ENCODE measurements at places on chromosomes 5 and 9. TPM values are rescaled to one million over a fixed set of nuclear protein-coding genes. Genes with fewer than 3 reads are reported as not detected.

Gene VCP
- total RNA-seq = 277 TPM

Gene IL4
- total RNA-seq = not detected

Gene PRRX2
- 10.9 TPM for total RNA-seq

Gene SLC25A2
- total RNA-seq = not detected

Gene SEPTIN8
- 16.6 TPM for total RNA-seq

Gene FGF1
- 0.44 TPM for total RNA-seq

Gene CDC37L1
- 17.4 TPM for total RNA-seq

Gene PDZD2
- total RNA-seq = 0.60 TPM

Gene AQP3
- 22.7 TPM for total RNA-seq

Gene PCDHB11
- total RNA-seq = 0.08 TPM
